HL-60 (cell line): ENCODE measurements at places on chromosomes 13 and 19.

- DNase-seq, result peak; percentile 8
These were observed 63.6 kb upstream of the NFIC start for GRCh38 chr19:3302755-3303154.

GRCh38 chr19:13181747-13182388 lies 31.7 kb downstream of the IER2 start:
- peak; percentile 49 for DNase-seq

DNA sequence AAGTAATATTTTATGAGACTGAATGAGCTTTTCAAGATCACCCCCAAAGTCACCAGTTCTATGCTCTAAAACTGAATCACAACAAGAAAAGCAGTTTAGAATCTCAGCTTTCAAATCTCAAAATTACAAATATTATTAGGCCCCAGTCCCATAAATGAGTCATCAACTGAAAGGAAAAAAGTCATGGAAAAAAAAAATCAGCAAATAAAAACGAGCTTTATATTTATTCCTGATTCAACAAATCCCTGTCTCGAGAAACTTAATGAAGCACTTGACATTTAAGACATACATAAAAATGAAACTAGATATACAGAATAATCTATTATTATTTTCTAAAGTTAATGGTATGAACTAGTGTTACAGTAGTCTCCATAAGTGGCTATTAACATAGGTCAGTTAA lies 203.0 kb downstream of the DIAPH3 start:
- DNase-seq, result no peak

DNA sequence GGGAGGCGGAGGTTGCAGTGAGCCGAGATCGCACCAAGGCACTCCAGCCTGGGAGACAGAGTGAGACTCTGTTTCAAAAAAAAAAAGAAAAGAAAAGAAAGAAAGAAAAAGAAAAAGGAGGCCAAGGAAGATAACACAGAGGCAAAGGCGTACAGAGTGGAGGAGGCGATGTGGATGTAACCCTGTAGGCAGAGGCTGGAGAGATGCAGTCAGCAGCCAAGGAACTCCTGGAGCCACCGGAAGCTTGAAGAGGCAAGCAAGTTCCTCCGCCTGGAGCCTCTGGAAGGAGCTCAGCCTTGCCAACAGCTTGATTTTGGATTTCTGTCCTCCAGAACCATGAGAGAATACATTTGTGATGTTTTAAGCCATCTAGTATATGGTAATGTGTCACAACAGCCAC lies 6.7 kb upstream of the CCDC8 start:
- DNase-seq, result no peak

DNA sequence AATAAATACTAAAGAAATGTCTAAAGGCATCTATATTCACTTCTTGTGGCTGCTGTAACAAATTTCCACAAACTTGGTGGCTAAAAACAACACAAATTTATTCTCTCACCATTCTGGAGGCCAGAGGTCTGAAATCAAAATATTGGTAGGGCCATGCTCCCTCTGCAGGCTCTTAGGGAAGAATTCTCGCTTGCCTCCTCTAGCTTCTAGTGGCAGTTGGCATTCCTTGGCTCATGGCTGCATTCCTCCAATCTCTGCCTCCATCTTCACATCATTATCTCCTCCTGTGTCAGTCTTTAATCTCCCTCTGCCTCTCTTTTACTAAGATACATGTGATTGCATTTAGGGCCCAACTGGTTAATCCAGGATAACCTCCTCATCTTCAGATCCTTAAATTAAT lies 54.1 kb upstream of the RFXAP start:
- DNase-seq, result no peak

- DNase-seq, result no peak
These were observed 595 bp upstream of the GPR183 start for GRCh38 chr13:99307648-99308339.

- no peak for DNase-seq
These were observed 133.2 kb downstream of the VWA8 start for GRCh38 chr13:41827507-41828213.

GRCh38 chr19:5817218-5817617 lies 12.4 kb downstream of the NRTN start:
- no peak for DNase-seq

DNA sequence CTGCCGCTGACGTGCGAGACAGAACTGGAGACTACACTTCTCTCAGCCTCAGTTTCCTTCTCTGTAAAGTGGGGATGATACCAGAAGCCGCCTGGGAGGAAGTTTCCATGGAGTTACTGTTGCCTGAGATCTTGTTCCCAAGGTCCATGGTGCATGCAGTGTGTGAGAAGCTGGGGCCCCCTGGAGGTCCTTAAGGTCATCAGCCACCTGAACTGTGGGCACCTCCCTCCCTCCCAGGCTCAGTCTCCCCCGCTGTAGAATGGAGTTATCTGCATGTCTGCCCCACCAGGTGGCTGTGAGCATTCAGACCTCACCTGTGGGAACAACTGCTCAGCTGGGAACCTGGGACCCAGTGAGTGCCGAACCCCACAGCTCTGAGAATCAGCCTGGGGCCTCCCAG lies 2.7 kb downstream of the CRX start:
- no peak for DNase-seq

DNA sequence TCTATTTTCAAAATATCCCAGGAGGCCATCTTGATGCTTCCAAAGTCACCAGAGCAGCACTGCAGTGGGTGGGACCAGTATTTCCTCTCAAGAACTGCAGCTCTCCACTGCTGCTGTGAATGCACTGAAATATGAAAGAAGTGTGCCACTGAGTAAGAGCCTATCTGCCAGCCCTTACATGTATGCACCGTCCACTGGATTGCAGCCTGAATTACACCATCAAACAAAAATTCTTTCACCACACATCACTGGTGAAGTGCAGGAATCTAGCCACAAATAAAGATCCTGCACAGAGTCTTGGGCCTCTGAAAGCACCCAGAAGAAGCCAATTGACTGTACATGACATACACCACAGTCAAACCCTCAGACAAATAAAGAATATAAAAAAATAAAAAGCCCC lies 249.0 kb downstream of the LHFPL6 start:
- DNase-seq, result no peak

GRCh38 chr19:3113100-3114017 lies 19.2 kb downstream of the GNA11 start:
- no peak for DNase-seq

DNA sequence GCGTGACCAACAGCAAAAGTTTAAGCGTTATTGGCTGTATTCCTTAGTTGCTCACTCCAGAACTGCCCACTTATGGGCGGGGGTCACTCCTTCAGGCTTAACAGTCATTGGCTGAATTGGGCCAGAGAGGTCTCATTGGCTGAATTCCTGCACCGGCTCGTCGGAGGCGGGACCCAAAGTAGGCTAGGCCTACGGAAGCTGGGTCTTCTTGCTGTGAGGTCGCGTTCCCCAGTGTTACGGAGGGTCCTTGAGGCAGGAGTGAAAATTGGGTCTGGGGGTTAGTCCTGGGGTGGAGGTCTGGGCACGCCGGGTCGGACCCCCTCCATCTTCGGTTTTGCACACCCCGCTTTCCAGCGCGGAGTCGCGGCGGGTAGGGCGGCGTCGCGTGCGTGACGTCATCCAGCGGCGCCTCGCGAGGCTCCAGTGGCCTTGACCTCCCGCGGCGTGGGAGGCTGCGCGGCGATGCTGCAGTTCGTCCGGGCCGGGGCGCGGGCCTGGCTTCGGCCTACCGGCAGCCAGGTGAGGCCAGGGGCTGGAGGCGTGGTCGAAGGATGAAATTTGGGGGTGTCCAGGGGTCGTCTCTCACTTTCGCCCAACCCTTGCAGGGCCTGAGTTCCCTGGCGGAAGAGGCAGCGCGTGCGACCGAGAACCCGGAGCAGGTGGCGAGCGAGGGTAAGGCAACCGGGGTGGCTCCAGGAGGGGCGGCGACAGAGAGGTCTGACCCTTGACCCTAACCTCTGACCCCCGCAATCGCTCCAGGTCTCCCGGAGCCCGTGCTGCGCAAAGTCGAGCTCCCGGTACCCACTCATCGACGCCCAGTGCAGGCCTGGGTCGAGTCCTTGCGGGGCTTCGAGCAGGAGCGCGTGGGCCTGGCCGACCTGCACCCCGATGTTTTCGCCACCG lies at the start of gene MRPL4:
MRPL4 (plus strand) TSS at position 423 of the 903 bp plus-strand sequence; CDS start at position 463, 40 bp downstream.
- DNase-seq, result peak; percentile 99

DNA sequence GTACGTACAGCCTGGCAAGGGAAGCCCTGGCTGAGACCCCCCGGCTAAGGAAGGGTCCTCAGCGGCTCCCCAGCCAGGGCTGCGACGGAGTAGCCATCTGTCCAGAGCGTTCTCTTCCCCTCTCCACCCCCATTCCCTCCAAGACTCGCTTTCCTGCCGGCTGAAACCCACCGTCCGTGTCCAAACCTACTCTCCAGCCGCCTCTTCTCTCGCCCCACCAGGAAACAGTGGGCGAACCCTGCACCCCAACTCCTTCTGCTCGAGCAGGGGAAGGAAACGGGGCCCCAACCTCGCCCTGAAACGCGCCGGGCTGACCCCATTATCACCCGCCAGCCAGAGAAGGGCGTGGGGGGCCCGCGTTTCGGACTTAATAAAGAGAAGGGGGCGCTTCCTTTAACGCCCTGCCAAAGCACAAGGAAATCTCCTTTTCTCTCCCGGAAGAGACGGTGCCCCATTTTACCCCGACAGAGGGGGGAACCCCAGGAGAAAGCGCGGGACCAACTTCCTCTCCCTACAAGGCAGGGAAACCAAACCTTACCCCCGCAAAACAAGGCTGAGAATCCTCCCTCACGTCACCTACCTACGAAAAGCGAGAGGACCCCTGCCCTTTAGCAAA lies 2.5 kb downstream of the ZC3H4 start:
- DNase-seq, result peak; percentile 63

DNA sequence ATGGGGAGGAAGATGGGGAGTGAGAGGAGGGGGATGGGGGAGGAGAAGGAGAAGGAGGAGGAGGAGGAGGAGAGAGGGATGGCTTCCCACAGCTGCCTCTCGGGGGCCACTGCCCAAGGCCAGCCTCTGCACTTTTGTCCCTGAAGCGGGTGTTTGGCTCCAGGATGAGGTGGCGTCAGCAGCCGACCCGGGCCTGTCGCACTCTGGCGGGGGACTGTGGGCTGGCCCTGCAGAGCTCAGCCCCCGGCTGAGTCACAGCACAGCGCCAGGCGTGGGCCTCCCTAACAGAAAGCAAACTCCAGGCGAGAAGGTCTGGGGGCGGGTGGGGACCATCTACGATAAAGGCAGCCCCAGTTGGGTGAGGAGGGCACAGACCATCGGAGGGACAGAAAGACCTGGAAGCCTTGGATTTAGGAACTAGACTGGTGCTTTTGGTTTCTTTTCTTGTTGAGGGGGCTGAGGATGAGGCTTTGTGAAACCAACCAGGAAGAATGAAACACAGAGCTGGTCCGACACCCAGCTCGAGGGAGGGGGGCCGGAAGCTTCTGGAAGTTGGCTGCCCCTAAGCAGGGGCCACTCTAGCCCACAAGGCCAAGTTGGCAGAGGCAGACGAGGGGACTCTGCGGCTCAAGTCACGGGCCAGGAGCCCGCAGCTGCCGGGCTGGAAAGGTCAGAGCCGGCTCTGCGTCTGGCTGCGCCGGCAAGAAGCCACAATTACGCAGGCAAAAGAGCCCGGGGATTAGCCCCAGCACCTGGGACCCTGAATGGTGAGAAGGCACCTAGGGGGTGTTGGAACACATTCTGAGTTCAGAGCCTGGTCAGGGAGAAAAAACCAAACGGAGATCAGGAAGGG lies 18.2 kb downstream of the LSM4 start:
- peak; percentile 81 for DNase-seq

GRCh38 chr13:41897126-41897525 lies 63.8 kb downstream of the VWA8 start:
- DNase-seq, result no peak

DNA sequence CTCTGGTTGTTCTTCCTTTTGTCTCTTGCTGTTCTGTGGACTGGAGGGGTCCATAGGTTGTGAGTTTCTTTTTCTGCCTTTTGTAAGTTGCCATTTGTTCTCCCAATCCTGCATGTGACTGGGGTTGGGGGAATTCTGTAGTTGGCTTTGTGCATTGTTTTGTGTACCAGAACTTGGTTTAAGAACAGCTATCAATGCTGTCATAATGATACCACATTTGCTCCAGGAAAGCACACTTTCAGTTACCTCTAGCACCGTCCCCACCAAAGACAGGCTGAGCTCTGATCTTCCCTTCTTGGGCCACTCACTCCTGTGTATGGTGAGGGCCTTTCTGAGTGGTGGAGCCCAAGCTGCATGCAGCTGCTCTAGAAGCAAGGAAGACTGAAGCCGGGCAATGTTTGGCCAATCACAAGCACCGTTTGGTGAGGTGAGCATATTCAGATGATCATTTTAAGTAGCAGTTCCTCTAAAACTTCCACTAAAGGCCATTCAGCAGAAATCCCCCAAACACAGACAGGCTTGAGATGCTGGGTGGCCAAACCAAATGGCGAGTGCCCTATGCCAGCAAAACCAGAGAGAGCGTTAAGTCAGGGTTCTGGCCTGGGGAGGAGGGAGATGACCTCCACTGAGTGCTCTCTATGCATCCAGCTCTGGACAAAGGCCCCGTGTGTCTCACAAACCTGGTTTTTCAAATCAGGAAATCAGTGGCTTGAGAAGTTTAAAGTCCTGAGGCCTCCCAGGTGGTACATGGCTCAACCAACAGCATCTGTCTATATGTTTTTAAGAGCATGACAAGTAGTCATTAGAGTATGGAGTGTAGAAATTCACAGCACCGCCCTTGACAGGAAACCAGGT lies 120.7 kb upstream of the SPATA13 start:
- no peak for DNase-seq

DNA sequence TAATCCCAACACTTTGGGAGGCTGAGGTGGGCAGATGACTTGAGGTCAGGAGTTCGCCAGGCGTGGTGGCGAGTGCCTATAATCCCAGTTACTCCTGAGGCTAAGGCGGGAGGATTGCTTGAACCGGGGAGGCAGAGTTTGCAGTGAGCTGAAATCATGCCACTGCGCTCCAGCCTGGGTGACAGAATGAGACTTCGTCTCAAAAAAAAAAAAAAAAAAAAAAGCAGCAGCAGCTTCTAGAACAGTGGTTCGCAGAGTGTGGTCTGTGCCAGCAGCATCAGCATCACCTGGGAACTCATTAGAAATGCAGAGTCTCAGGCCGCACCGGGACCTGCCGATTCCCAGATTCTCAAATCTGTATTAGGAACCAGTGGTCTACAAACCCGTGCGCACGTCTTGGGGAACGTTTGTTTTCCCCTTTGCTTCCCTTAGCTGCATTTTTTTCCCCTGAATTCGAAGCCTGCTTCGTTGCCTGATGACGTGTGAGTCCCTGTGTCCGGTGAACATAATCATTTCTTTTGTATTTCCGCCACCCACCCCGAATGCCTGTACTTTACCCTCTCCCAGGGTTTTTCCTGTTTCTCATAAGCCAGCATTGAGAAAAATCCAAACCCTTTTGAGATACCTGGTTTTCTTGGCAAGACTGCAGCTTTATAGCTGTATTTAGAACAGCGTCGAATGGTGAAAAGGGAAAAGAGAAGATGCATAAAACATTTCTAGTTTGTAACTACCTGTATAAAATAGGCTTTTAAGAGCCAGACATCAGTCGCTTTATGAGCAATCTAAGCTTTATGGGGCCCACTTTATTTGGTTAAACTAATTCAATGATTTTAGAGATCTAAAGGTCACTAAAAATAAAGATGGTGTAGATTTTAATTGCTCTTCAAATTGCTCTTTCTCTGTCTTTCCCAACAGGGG lies 49.8 kb downstream of the BICRA start:
- DNase-seq, result no peak

- DNase-seq, result no peak
These were observed 176.5 kb downstream of the SPRY2 start for GRCh38 chr13:80164462-80164861.
